CD4-positive, alpha-beta T cell treated with Interleukin-17A for 1 hour (primary cell): ENCODE measurements at places on chromosomes 3 and 15.

GRCh38 chr3:72847282-72847681, 963 bp downstream of the SHQ1 start:
- no peak for DNase-seq

DNA sequence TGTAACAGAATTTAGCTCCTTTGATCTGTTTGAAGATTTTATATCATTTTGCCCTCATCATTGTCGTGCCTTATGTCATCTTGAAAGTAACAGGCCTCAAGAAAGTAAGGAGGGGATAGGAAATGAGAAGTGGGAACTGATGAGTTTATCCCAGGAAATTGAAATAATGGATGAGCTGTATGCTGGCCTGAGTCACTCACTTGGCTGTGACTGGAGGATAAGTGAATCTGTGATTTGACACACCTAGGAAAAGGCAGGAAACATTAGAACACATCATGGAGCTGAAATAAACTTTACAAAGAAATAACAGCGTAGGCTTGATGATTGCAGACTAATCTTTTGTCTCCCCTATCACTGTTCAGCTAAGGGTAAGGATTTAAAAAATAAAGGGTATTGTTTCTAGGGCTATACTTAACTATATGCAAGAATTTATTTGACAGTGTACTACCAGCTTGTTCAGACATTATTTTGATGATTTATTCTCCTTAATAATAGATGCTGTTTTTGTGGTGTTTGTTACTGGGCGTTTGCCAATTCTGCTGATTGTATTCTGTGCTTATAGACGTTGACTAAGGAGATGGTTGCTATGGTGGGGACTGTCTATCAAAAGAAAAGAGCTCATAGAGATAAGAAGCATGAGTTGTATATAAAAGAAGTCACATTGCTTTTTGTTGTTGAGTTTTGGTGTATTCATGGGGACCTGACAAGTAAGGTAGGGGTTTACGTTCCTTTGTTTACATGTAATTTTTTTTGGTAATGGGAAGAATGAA, 105.6 kb upstream of the ROPN1 start:
- no peak for DNase-seq

- DNase-seq = no peak
These were observed 3.5 kb downstream of the ZNF710 start for GRCh38 chr15:90004671-90005070.

DNA sequence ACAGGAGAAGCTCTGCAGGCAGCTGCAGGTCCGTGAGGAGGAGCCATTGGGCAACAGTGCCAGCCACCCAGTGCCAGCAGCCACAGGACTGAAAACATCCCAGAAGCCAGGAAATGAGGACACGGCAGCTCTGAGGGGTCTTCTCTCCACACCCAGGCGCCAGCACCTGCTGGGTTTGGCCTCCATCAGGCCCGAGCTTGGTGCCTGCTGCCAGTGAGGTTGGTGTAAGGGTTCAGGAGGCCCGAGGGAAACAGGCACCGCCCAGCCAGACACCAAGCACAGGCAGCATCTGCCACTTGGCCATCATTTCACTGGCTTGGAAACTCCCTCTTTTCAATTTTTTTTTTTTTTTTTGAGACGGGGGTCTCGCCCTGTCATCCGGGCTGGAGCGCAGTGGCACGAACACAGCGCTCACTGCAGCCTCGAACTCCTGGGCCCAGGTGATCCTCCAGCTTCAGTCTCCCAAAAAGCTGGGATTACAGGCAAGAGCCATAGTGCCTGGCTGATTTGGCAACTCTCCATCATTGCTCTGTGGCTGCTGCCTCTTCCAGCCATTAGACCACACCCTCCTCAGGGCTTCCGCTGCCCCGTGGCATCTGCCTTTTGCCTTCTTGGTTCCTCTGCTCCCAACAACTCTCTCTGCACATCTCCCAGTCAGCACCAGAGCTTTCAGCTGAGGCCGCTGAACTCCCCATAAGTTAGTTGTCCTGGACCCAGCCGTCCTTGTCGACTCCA, 1.5 kb upstream of the ITIH3 start:
- no peak for DNase-seq

DNA sequence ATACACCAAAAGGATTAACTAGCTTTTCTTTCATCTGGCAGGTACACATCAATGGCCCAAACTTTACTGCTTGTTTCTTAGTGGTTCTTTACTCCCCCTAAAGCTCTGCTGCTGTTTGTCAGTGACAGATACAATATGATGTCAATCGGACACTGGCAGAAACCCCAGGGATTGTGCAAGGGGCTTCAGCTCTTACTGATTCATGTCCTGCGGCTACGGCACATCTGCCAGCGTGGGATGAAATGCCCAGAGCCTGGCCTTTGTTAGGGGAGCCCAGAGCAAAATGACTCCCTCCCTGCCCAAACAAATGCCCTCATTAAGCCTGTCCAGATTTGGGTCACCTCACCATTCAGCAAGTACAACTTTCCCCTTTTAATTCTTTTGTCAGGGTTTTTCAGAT, 28.3 kb downstream of the SRP14 start:
- no peak for DNase-seq

DNA sequence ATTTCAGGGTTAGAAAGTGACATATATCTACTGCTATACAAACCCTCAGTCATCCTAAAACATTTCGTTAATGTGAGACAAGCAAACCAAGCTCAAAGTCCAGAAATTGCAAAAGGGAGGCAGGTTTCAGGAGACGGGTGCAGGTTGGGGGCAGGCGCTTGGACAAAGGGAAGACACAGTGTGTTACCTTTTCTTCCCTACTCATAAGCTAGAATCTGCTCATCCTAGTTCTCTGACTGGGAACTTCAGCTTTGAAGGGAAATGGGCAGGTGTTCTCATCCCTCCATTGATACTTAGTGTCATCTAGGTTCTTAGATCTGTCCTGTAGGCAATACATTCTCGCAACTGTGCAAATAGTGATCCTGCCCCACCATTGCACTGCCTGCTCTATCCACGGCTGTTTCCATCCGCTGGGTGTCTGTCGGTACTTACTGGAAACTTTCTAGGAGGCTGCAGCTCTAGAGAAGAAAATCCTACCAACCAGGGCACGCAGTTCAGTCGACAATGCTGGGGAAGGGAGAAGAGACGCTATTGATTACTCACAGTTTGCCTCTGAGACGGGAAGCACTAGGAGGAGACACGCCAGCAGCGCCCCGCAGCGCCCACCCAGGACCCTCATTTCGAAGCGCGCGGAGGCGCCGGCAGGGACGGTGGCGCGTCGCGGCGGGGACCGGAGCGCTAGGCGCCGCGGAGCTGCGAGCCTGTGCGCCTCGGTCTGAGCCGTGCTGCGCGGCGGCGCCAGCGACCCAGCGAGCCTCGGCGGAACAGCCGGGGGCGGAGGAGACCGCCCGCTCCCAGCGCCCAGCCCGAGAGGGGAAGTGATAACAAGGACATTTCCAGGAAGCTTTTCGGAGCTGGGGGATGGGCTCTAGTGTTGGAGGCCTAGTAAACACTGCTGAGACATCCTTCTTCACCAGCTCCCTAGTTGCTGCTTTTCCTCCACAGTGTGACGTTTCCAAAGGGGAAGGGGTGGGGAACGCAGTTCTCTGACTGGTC, at the start of gene PROS1:
PROS1 (minus strand) TSS at position 766 of the 996 bp plus-strand sequence; CDS start at position 619, 147 bp downstream.
- DNase-seq = peak; percentile 29

GRCh38 chr3:52036222-52036694, 20.1 kb downstream of the DUSP7 start:
- no peak for DNase-seq

DNA sequence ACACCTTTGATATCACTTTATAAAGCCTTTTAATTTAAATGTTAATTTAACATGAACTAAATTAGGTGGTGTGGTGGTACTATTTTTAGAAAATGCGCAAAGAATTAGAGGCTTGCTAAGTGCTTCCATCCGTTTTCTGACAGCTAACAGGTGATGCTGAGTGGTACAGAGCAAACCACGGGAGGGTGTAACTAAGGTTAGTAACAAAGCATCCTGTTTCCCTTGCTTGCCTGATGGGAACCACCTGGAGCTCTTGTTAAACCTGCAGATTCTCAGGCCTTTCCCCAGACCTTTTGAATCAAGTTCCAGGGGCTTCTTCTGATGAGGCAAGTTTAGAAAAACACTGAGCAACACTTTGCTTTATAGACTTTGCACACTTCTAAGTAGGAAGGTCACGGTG, 101.0 kb downstream of the ATG7 start:
- no peak for DNase-seq

- no peak for DNase-seq
These were observed 10.8 kb downstream of the PLXND1 start for GRCh38 chr3:129595544-129596193.

DNA sequence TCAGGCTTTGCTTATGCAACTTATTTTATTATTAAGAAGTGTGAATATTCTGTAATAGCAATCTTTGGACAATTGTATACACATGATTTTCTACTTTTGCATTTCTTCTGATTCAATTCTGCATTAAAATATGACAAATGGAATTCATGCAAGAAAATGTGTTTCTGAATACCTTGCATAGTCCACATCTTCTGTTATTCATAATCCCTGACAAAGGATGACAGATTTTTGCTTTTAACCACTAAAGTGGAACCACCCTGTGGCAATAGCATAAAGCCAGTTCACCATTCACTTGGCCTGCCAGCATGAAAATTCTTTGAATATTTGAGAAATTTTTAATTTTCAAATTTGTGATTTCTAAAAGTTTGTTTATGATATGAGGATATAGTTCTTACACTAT, 397.0 kb downstream of the ROBO2 start:
- DNase-seq = no peak

DNA sequence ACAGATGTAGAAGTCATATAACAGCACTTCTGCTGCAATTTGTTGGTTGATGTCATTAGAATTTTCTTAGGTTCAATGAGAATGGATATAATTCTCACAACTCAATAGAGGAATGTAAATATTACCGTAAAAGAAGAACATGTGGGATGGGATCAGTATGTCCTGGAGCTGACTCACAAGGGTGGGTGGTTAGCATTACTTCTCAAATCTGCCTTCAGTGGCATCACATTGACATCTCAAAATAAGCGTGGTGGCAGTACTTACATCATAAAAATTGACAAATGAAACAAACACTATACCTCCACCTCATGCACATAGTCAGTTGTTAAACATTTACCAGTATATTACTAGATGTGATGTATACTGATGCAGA, 1068.0 kb upstream of the CADM2 start:
- DNase-seq = no peak

DNA sequence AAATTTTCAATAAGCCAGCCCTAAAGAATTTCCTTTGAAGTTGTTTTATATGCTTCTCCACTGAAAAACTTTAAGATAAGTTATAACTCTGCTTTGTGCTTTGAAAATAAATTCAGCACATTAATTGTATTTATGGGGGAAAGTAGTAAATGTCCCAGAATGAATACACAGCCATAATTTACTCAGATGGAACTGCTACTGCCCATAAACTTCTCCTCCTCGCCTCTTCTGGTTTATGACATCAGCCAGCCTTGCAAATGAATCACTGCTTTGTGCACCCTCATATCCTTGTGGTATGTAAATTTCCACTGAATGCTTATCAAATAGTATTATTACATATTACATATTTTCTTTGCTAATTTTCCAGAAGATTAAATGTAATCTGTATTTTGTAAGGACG, 302.0 kb downstream of the DIPK2A start:
- DNase-seq = no peak

- DNase-seq = no peak
These were observed 3.5 kb downstream of the SERINC4 start for GRCh38 chr15:43796566-43796965.

GRCh38 chr3:157123621-157124020, 36.3 kb downstream of the CCNL1 start:
- no peak for DNase-seq

GRCh38 chr3:53416530-53416929, 69.2 kb upstream of the DCP1A start:
- no peak for DNase-seq

GRCh38 chr3:6821411-6821810, 39.5 kb upstream of the GRM7 start:
- DNase-seq = no peak

DNA sequence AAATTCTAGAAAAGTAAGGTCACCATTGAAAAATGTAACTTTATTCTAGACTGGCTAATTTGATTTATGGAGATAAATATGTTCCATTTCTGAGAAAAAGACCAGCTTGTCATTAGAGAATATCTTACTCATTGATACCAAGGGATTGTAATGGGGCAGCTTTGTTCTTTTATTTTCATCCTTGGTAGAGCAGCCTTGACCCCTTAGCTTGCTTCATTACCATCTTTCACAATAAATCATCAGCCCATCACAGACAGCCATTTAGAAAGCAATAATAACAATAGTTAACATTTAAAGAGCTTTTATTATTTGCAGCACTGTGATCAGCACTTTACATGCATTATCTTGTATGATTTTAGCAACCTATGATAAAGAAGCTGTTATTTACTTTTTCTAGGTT, 253.6 kb downstream of the C3orf38 start:
- no peak for DNase-seq

- no peak for DNase-seq
These were observed 50.0 kb downstream of the DNAJB8 start for GRCh38 chr3:128416578-128417211.

- DNase-seq = no peak
These were observed 1034.1 kb downstream of the MCTP2 start for GRCh38 chr15:95265419-95265997.

DNA sequence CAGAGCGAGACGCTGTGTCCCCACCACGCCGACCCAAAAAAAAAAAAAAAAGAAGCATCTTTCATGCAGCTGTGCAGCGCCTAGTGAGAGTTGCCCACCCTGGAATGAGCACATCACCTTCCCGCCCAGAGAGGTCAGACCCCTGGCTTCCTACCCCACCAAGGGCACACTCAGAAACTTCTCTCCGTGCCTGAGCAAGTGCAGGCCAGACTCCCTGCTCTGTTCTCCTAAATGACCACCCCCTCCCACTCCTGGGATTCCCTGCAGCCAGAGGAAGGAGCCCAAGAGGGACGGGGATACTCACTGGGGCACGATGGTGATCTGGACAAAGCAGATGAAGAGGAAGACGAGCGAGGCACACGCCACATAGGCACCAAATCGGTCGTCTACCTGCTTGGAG, 116.0 kb downstream of the SEC22A start:
- DNase-seq = no peak

GRCh38 chr3:155342344-155342743, 48.9 kb upstream of the STRIT1 start:
- no peak for DNase-seq

- no peak for DNase-seq
These were observed 324.6 kb downstream of the MAGI1 start for GRCh38 chr3:65714134-65714533.

DNA sequence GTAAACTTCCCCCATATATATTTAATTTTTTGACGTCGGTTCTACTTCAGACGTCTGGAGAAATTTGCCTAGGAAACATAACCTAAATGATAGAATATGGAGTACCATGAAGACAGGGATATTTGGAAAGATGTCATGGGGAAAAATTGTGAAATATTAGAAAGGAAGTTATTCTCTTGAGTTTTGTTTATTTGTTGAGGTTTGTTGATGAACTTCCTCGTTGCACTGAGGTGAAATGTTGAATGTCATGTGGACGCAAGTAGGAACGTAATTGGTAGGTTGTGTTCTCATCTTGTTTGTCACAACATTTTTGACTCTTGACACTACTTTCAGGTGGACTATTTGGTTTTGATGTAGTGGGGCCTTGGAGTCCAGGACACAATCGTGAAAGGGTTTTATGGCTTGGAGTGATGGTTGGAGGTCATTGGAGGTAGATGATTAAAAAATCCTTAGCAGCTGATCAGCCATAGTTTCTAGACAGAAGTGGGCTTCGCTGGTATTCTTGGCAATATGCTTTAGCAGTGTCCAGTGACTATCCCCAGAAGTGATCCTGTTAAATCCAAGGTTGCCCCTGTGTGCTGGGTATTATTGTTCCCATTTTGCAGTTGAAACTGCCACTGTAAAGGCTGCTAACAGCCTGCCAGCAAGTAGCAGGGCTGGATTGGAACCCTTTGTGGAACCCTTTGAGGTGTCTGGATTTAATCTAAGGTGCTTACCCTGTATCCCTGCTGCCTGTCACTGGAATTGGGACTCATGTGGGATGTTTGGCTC, 1.5 kb downstream of the ABHD5 start:
- peak; percentile 8 for DNase-seq
